ENCODE measurements at places on chromosomes 13 and 19. TPM values are rescaled to one million over a fixed set of nuclear protein-coding genes. Genes with fewer than 3 reads are reported as not detected.

IRGQ gene
- total RNA-seq: 105 TPM

CXCL17 gene
- 0.31 TPM for total RNA-seq

TEX29 gene
- not detected for total RNA-seq

NXNL1 gene
- total RNA-seq: not detected

JSRP1 gene
- total RNA-seq: not detected

ZNF20 gene
- 14.3 TPM for total RNA-seq

KLK14 gene
- total RNA-seq: not detected

ZSCAN4 gene
- total RNA-seq: not detected

NKPD1 gene
- 0.47 TPM for total RNA-seq

CEACAM8 gene
- total RNA-seq: not detected

CPB2 gene
- total RNA-seq: not detected

ZNF729 gene
- total RNA-seq: not detected

CCDC70 gene
- not detected for total RNA-seq

CD79A gene
- total RNA-seq: not detected

GGACT gene
- total RNA-seq: 1.4 TPM

PSG11 gene
- not detected for total RNA-seq

TTC9B gene
- total RNA-seq: 59.0 TPM

SPRYD7 gene
- 12.0 TPM for total RNA-seq

FAM216B gene
- total RNA-seq: 0.78 TPM

PDX1 gene
- not detected for total RNA-seq

CDX2 gene
- not detected for total RNA-seq

MAG gene
- 0.47 TPM for total RNA-seq

GNG7 gene
- total RNA-seq: 4.2 TPM

SSBP4 gene
- 75.6 TPM for total RNA-seq

STOML3 gene
- total RNA-seq: 0.16 TPM

SLC46A3 gene
- 3.3 TPM for total RNA-seq

GPR183 gene
- 3.1 TPM for total RNA-seq

All from occipital lobe (tissue), 3 donors.